ENCODE measurements at places on chromosomes 13 and 19.

DNA sequence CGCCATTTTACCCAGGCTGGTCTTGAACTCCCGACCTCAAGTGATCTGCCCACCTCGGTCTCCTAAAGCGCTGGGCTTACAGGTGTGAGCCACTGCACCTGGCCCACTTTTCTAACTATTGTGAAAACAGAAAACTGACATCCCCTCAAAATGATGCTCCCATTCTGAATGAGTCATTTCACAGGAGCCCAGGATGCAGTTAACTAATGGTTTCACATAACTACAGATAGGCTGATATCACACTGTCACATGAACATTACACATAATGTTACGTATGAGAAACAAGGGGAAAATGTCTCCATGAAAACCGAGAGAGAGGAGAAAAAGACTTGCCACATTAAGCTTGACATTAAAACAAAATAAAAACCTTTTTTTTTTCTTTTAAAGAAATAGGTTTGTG is 37.5 kb downstream of the N4BP2L2 start:
- DNase-seq, result no peak

DNA sequence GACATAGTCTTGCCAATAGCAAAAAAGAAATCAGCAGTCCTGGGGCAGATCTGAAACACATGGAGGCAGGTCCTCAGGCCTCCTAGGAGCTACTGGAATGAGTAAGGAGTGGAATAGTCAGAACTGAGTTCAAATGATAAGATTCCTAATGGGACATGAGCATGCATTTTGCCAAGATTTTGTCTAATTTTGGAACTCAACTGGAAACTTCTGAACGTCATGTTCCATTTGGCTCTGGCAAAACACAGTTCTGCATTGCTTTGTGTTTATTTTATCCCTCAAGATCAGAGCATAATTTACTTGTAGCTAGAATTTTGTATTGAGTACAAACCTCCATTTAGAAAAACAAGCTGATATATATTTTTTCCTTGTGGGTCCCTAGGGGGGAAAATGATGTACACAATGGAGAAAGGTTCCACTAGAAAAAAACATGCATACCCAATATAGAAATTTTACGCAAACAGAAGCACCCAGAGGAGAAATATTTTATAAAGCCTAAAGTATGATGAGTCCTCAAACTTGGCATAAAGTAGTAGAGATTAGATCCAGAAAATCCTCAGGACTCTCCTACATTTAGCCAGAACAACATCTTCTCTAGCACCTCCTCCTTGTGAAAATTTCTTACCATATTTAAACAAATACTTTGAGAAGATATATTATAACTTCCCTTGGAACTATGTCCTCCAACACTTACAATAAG is 149.0 kb upstream of the SERP2 start:
- no peak for DNase-seq

- DNase-seq, result no peak
Measured at GRCh38 chr13:51605698-51606097, 21.4 kb downstream of the WDFY2 start.

DNA sequence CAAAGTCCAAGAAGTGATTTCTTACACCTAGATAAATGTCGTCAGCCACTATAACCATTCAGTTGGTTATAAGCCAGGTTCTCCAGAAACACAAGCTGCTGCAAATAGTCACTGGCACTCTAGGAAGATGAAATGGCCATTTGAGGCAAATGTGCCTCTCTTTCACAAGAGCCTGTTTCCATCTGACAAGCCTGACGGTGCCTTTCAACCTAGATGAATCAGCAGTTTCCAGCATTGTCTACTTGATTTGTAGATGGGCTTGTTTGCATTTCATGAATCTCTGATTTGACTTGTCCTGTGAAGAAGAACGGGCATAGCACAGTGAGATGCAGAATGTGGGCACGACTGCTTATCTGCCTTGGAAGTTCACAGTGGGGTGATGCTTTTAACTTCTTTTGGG is 327.2 kb downstream of the LMO7 start:
- DNase-seq, result peak; percentile 38

GRCh38 chr19:1445932-1446712 is 3.8 kb upstream of the APC2 start:
- DNase-seq, result no peak

DNA sequence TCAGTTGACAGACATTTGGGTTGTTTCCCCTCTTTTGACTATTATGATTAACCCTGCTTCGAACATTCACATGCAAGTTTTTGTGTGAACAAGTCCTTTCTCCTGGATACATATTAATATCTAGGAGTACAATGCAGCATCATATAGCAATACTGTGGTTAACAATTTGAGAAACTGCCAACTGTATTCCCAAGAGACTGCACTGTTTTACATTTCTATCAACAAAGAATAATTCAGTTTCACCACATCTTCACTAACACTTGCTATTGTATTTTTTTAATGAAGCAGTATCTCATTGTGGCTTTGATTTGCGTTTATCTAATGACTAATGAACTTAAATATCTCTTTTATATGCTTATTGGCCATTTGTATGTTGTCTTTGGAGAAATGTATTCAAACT is 184.6 kb upstream of the NBEA start:
- no peak for DNase-seq

DNA sequence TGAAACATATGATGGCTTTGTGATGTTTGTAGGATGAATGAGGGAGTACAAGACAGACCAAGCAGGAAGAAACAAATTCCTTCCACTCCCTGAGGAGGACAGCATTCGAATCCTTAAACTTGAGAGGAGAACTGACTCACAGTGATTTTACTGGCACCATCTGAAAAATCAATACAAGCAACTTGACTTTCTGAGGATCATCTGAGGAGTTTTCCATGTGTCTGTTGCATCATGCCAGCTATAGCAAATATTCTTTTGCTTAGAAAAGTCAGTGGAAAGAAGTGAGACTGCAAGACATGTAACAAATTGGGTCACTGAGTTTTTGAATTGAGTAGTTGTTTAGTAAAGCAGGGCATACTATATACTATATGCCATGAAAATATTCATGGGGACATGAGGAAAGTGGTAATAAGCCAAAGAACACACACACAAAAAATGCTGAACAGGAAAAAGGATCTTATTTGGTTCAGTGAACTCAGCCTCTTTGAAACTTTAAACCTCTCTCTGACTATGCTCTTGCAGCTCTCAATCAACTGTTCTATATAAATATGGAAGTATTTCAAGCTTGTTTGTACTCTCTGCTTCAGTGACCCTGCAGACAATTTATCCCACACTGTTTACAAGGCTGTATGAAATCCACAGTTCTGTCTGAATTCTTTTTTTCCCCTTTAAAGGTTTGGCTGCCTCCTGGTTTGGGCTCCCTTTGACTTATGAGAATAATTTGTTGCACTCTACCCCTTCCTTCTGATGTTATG is 35.5 kb downstream of the SERTM1 start:
- no peak for DNase-seq

Data from SHP77 treated with DMSO at 0.1 percent for 48 hours (cell line).